Mammary epithelial cell (primary cell): ENCODE measurements at places on chromosomes 13 and 19. TPM values are rescaled to one million over a fixed set of nuclear protein-coding genes. Genes with fewer than 3 reads are reported as not detected.

DNA sequence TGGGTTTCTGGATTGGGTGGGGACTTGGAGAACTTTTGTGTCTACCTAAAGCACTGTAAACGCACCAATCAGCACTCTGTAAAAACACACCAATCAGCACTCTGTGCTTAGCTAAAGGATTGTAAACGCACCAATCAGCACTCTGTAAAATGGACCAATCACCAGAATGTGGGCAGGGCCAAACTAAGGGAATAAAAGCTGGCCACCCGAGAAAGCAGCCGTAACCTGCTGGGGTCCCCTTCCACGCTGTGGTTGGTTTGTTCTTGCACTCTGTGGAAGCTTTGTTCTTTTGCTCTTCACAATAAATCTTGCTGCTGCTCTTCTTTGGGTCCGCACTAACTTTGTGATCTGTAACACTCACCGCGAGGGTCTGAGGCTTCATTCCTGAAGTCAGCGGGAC lies 37.3 kb downstream of the LIG4 start:
- no peak for DNase-seq

GRCh38 chr13:25468325-25469168 lies 96.8 kb downstream of the ATP8A2 start:
- DNase-seq = peak; percentile 36

- peak; percentile 70 for DNase-seq
These were observed 26.3 kb downstream of the SIPA1L3 start for GRCh38 chr19:37932985-37933936.

GRCh38 chr19:15313649-15314279 lies 18.6 kb downstream of the BRD4 start:
- no peak for DNase-seq

The TTC9B gene
- not detected for total RNA-seq

GRCh38 chr19:21823224-21823623 lies 12.8 kb downstream of the ZNF43 start:
- no peak for DNase-seq

GRCh38 chr13:76917095-76917494 lies 30.9 kb upstream of the KCTD12 start:
- no peak for DNase-seq

The KLK4 gene
- total RNA-seq = not detected

The ZNF569 gene
- total RNA-seq = 5.5 TPM

- no peak for DNase-seq
These were observed 53.6 kb upstream of the TMTC4 start for GRCh38 chr13:100728201-100728600.

- DNase-seq = no peak
These were observed 7.7 kb downstream of the RAB11B start for GRCh38 chr19:8397746-8398310.

DNA sequence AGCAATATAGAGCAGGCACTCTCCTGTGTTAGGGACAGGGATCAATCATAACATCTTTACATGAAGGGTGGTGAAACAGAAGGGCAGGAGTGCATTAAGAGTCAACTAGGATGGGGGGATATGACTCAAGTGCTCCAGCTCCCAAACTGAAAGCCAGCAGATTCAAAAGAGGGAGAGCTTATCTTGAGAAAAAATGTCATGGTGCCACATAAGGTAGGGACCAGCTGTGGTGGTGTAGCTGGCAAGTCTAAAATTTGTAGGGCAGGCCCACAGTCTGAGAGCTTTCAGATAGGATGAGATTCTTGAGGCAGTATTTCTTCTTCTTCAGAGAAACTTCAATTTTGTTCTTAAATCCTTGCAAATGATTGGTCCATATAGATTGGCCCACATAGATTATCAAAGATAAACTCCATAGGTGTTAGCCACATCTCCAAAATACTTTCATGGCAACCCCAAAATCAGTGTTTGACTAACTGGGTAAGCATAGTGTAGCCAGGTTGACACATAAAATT lies 19.1 kb downstream of the DNAJC15 start:
- DNase-seq = no peak

The SLC5A5 gene
- not detected in 2 replicates for total RNA-seq

The F10 gene
- not detected for total RNA-seq

GRCh38 chr19:14366529-14366928 lies 14.7 kb upstream of the ADGRE5 start:
- DNase-seq = peak; percentile 87

The IZUMO2 gene
- total RNA-seq = not detected

- DNase-seq = no peak
These were observed 26.8 kb upstream of the MED4 start for GRCh38 chr13:48121733-48122132.

The KLK8 gene
- total RNA-seq = 64.9 and 80.0 TPM in 2 replicates

DNA sequence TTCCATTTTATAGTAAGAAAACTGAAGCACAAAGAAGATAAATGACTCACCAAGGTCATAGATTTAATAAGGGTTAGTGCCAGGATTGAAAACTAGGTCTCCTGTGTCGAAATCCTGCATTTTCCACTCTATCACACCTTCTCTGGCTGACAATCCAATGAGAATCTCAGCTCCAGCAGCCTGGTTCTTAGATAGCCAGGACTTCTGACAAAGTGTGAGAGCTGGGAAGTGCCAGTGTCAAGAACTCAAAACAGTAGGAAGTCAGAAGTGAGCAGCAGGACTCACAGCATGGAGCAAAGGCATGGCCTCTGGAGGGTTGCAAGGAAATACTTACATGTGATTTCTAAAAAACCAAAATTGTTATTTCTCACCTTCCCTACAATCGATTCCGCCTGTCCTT lies 24.3 kb downstream of the KCTD12 start:
- DNase-seq = no peak

DNA sequence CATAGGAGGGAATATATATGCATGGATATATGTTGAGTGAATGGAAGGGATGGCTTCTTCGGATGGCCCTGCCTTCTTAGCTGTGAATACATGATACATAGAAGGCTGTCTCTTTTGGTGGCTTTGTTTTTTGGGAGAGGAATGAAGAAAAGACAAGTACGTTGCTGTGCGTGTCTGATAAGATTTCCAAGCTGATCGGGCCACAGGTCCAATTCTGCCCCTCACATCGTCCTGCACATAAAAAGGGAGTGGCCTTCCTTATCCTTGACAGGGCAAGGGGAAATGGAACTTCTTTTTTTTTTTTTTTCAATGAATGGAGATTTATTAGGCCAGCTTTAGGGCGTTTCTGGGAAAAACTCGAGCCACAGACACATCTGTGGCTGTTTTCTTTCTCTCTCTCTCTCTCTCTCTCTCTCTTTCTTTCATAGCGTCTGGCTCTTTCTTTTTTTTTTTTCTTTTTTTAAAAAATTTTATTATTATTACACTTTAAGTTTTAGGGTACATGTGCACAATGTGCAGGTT lies 103.8 kb upstream of the SPATA13 start:
- no peak for DNase-seq

DNA sequence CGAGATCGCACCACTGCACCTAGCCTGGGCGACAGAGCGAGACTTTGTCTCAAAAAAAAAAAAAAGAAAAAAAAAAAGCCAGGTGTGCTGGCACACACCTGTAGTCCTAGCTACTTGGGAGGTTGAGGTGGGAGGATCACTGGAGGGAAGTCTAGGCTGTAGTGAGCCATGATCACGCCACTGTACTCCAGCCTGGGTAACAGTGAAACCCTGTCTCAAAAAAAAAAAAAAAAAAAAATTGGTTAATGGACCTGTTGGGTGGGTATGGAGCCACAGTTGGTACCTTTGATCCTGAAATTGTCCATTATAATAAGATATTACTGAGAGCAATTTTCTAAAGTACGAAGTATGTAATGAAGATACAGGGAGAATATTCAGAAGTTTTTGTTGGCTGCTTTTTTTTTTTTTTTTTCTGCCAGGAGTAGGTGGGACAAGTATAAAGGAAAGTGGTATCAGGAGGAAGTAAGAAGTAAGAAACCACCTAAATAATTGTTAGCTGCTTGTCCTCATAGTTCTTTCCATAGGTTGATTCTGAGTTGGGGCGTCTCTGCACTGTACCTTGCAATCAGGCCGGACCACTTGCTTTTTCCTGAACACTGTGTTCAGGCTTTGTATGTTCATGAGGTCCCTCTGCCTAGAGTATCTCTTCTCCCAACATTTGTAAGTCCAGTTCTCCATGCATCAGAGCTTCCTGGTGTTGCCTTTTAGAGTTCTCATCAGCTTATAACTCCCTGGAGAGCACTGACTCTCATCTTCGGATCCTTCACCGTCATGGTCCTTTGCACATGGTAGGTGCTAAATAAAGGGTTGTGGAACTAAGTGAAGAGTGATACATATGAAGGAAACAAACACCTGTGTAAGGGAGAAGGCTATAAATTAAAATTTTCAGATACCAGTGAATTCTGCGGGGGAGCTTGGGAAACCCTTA lies 31.7 kb downstream of the ARHGAP35 start:
- DNase-seq = no peak

GRCh38 chr13:35057858-35058257 lies 115.8 kb downstream of the NBEA start:
- no peak for DNase-seq

The SIAH3 gene
- total RNA-seq = not detected in 2 replicates

The MYO16 gene
- total RNA-seq = 0.13 and 0.14 TPM in 2 replicates

- no peak for DNase-seq
These were observed 800.1 kb upstream of the PCDH9 start for GRCh38 chr13:68030152-68030809.

- no peak for DNase-seq
These were observed 1.5 kb upstream of the TUBB4A start for GRCh38 chr19:6503407-6504201.
